ENCODE measurements at places on chromosomes 16 and 17.

DNA sequence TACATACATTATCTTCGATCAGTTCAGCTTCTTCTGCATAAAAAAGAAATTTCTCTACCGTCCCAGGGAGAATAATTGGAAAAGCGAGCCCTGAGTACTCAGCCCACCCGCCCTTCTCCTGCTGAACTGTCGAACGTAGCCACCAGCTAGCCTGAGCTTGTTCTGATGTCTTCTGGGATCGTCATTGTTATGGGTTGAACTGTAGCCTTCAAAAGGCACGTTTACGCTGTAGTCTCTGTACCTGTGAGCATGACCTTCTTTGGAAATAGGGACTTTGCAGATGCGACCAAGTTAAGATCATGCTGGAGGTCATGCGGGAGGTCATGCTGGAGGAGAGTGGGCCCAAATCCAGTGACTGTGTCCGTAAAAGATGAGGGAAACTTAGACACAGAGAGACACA is 86.2 kb downstream of the CMIP start:
- DNase-seq: no peak

DNA sequence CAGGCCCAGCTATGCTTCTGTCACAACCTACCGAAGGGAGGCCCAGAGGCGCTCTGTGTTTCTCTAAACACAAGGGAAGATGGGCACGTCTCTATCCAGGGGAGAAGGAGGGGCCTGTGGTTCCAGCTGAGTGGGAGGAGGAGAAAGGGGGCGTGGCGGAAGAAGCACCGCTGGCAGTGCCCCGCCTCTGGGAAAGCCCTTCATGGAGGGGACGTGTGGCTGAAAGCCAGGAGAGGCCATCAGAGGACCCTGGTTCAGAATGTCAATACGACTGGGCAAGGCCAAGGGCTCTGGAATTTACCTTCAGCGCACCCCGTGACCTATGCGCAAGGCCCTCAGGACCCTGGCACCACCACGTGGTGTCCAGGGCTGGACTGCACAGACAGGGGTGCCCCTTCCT is 12.3 kb upstream of the SLC38A8 start:
- no peak for DNase-seq

GRCh38 chr16:56258508-56259424 is 67.5 kb downstream of the GNAO1 start:
- DNase-seq: no peak

DNA sequence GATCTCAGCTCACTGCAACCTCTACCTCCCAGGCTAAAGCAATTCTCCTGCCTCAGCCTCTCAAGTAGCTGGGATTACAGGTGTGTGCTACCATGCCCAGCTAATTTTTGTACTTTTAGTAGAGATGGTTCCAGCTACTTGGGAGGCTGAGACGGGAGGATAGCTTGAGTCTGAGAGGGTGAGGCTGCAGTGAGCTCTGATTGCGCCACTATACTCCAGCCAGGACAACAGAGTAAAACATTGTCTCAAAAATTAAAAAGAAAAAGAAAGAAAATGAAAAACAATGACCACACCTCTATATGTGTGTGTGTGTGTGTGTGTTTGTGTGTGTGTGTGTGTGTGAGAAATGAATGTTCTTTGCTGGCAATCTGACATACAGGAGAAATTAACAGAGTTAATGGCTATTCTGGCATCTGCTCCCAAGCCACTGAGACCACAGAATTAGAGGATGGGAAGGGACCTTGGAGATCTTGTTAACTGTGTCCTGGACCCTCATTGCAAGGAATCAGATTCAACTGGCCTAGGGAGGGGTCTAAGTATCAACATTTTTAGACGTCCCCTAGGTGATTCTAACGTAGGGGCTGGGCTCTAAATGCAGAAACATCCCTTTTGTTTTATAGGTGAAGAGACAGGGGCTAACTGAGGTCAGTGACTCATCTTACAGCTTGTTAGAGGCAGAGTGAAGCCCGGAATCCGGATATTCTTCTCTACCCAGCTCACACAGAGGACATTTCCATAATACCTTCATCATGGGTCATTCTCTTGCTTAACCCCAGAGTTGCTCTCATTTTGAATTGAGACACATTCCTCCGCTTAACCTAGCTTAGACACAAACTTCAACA is 16.4 kb upstream of the MARCHF10 start:
- DNase-seq: no peak

GRCh38 chr17:67478401-67479041 is 101.4 kb downstream of the PITPNC1 start:
- no peak for DNase-seq

- DNase-seq: peak; percentile 55
Observed at GRCh38 chr17:49696233-49696761, 11.5 kb downstream of the SLC35B1 start.

- no peak for DNase-seq
Observed at GRCh38 chr17:31130286-31131224, 35.8 kb downstream of the NF1 start.

- no peak for DNase-seq
Observed at GRCh38 chr17:69607162-69607834, 192.8 kb downstream of the MAP2K6 start.

- no peak for DNase-seq
Observed at GRCh38 chr17:78940708-78941107, 15.5 kb upstream of the TIMP2 start.

DNA sequence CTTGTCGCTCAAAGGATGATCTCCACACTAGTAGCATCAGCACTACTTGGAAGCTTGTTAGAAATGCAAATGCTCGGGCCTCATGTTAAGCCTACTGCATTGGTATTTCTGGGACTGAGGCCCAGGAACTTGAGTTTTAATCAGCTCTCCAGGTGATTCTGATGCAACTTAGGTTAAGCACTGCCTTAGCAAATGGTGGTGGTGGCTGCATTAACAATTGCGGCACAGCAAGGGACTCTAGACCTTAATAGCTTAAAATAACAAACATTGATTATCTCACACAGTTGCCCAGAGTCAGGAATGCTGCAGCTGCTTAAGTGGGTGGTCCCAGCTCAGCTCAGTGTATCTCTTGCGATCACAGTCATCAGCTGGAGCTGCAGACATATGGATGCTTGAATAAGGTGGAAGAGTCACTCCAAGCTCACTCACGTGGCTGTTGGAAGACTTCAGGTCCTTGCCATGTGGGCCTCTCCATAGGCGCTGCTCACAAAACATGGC is 25.8 kb downstream of the HS3ST3A1 start:
- no peak for DNase-seq

DNA sequence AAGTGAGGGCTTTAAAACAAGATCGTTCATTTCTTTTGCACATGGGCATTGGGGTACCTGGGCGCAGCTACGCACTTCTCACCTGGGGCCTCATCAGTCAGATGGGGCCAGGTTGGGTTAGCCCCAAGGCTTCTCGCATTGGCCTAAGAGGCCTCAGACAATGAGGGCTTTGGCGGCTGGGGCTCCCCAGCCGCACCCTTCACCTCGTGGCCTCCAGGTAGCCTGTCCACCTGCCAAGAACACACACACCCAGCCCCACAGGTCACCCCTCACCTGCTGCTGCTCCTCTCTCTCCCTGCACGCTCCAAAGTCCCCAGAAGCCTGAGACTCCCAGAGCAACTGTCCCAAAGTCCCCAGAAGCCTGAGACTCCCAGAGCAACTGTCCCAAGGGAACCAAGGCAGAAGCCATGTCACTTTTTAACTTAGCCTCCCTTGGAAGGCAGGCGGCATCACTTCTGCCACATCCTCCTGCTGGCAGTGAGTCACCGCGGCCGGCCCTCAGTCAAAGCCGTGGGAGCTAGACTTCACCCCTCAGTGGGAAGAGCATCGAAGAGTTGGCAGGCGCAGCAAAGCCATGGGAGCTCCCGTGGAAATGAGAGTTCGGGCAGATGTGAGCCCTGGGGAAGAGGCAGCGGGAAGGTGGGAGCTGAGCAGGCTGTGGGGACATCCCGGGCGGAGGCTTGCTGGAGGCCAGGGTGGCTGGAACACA is 78.9 kb upstream of the PLCG2 start:
- no peak for DNase-seq

- DNase-seq: no peak
Observed at GRCh38 chr16:81500833-81501521, 56.4 kb downstream of the CMIP start.

DNA sequence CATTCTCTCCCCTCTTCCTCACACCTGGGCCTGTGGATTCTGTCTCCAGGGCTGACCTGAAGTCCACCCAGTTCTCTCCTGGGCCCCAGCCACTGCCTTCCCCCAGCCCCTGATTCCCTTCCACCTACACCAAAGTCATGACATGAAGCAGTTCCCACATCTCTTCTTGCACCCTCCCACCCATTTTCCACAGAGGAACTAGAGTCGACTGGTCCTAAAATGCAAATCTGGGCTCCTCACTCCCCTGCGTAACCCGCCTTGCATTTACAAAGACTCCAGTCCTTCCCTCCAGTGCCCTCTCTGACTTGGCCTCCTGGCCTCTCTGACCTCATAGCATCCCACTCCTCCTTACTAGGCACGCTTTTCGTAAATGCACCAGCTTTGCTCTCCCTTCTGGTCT is 14.8 kb downstream of the COX6A2 start:
- DNase-seq: no peak

GRCh38 chr16:85931596-85932402 is 32.8 kb downstream of the IRF8 start:
- DNase-seq: no peak

GRCh38 chr16:79598063-79598347 is 2.5 kb downstream of the MAF start:
- DNase-seq: no peak

- DNase-seq: no peak
Observed at GRCh38 chr16:53465606-53466280, 31.5 kb downstream of the RBL2 start.

- DNase-seq: peak; percentile 23
Observed at GRCh38 chr16:1188432-1189189, 35.7 kb downstream of the CACNA1H start.

DNA sequence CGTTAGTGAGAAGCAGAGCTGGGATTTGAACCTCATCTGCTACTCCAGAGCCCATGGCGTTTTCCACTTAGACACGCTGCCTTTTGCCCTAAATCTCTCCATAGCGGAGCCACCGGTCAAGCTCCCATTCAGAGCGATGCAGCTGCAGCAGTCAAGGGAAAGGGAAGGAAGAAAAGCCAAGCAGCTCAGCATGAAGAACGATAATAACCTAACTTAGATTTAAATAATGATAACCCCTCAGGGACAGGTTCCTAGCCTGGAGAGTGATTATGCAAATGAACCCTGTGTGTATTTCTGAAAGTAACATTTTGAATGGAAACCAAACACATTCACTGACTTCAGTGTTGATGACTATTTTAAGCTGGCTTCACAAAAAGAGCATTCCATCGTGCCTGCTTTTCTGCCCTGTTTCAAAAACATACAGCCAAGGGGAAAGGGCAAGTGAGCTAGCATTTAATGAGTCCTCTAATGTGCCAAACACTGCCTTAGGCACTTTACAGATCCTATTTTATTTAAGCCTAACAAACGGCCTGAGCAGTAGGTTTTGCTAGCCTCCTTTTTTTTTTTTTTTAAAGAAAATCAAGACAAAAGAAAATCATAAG is 798.3 kb downstream of the CDH8 start:
- DNase-seq: no peak

- DNase-seq: no peak
Observed at GRCh38 chr17:76018340-76018680, 8.8 kb downstream of the EVPL start.

DNA sequence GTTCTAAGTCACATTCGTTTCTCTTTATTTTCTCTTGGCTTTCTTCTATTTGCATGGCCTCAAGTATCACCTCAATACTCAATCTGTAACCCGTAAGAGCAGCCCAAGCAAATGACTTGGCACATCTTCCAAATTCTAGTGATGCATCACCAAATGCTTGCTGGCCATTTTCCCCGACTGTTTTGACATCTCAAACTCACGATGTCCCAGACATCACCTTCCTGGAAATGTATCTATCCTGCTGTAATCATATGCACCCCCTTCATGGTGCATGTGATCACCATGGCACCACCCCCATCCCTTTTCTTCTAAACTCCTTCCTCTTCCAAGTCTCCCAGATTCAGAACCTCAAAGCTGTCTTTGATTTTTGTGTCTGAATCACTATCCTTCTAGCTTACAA is 24.0 kb upstream of the ABCA5 start:
- no peak for DNase-seq

- no peak for DNase-seq
Observed at GRCh38 chr16:57384248-57385070, 12.2 kb downstream of the CX3CL1 start.

DNA sequence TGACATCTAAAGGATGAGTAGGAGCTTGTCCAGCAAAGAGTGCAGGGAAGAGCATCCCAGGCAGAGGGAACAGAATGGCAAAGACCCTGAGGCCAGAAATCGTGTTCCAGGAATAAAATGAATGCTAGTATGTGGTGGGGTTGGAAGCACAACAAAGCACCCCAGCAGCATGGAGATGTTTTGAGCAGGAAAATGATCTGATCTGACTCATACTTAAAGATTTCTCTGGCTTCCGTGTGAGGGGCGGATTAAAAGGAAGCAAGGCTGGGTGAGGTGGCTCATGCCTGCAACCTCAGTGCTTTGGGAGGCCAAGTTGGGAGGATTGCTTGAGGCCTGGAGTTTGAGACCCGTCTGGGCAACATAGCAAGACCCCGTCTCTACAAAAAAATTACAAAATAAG is 2.3 kb downstream of the SLC5A11 start:
- no peak for DNase-seq

- peak; percentile 52 for DNase-seq
Observed at GRCh38 chr17:16521070-16521727, 29.2 kb upstream of the LRRC75A start.

GRCh38 chr17:82156284-82156925 is 56.2 kb downstream of the CCDC57 start:
- no peak for DNase-seq

- DNase-seq: peak; percentile 36
Observed at GRCh38 chr17:35089586-35090296, 26.2 kb upstream of the RFFL start.

DNA sequence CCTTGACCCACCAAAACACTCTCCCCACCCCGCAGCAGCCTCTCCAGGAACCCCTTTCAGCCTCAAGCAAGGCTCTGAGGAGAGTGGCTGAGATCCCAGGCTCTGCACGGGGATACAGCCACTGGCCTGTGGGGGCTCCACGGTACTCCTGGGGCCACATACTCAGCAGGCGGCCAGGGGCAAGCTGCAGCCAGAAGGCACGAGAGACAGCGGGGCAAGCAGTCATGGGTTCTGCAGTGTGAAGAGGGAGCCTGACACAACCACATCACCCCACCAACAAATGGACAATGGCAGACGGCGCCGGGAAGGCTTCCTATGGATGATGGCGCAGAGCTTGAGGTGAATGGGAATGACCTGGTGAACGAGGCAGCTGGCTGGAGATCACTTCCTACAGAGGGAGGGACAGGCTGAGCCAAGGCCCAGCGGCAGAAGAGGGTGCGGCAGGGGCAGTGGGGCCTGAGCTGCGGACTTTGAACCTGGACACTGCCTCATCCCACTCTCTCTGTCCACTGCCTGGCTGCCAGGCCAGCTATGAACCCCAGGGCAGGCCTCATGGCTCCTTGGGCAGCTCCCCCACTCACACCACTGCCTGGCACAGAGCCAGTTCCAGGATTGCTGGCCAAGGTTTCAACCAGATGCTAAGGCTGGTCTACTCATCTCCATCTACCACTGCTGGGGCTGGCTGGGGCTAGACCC is 10.8 kb upstream of the BCAR1 start:
- no peak for DNase-seq

GRCh38 chr17:81960130-81960958 is 643 bp downstream of the NOTUM start:
- no peak for DNase-seq
